ENCODE measurements at places on chromosomes 6 and 20. TPM values are rescaled to one million over a fixed set of nuclear protein-coding genes. Genes with fewer than 3 reads are reported as not detected.

DNA sequence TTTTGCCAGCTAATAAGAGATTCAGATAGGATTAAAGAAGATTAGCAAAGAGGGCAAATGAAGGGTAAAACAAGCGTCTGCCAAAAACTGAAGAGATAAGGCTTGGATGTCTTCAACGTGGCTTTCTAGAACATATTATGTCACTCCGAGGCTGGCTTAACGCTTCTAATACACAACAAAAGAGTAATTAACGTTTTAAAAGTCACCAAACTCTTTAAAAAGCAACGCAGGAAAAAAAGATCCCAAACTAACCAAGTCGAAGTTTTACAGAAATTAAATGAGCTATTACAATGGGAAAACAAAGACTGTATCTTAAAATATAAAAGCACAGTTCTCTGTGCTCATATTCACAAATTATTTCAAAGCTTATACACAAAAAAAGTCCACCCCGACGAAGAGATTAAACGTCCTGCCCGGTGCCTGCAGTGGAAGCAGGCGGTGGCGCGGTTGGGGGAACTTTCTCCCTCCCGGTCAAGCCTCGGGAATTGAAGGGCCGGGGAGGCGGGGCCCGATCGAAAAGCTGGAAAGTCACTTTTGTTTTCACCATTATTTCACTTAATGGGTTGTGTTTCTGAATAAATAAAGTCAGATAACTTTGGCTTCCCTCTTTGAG, 1.2 kb downstream of the MAK start:
- peak; percentile 36 for DNase-seq
- peaks cover 24% of the 10 kb centered on the region for H3K4me1 ChIP-seq
- no peaks in the 10 kb centered on the region for H3K36me3 ChIP-seq
- H3K27ac ChIP-seq: no peak overlapping the region
- peaks cover 39% of the 10 kb centered on the region for H3K27me3 ChIP-seq

Gene ARMH2
- total RNA-seq: not detected

GRCh38 chr20:44843876-44844275, 33.5 kb upstream of the RIMS4 start:
- H3K4me3 ChIP-seq: no peak overlapping the region
- no peak overlapping the region for H3K27ac ChIP-seq
- H3K4me1 ChIP-seq: no peaks in the 10 kb centered on the region
- DNase-seq: no peak

Gene HDGFL1
- total RNA-seq: not detected

- H3K4me3 ChIP-seq: no peak overlapping the region
- DNase-seq: no peak
- no peaks in the 10 kb centered on the region for H3K4me1 ChIP-seq
- H3K36me3 ChIP-seq: no peaks in the 10 kb centered on the region
These were observed 207.5 kb downstream of the TINAG start for GRCh38 chr6:54515713-54516112.

GRCh38 chr6:163263998-163264661, 150.4 kb upstream of the QKI start:
- DNase-seq: peak; percentile 36
- no peaks in the 10 kb centered on the region for H3K27me3 ChIP-seq
- no peak overlapping the region for H3K4me3 ChIP-seq
- no peaks in the 10 kb centered on the region for H3K36me3 ChIP-seq
- H3K27ac ChIP-seq: peak overlapping the region; percentile 26

Gene DTNBP1
- total RNA-seq: 27.5 TPM

DNA sequence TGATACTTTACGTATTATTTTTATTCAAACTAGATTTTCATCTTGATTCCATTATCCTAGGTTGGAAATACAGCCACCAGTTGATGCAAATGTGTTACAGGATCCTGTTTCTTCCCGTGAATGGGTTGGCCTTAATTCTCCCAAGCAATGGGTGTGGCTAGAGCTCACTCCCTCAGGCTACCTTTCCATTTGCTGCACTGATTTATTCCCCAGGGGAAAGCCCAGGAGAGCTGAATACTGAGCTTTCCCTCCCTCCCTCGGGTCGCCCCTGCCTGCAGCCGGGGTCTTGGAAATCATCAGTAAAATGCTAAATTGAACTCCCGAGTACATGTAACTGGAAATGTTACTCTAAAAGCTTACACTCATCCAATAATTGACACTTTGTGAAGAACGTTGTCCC, 9.9 kb downstream of the SMOC2 start:
- DNase-seq: no peak
- no peak overlapping the region for H3K27ac ChIP-seq
- H3K36me3 ChIP-seq: no peaks in the 10 kb centered on the region

GRCh38 chr6:130933712-130934200, 106.5 kb downstream of the SMLR1 start:
- no peak for DNase-seq
- peaks cover 5% of the 10 kb centered on the region for H3K4me1 ChIP-seq
- no peaks in the 10 kb centered on the region for H3K27me3 ChIP-seq
- H3K4me3 ChIP-seq: no peak overlapping the region
- H3K36me3 ChIP-seq: no peaks in the 10 kb centered on the region

GRCh38 chr20:6575912-6576401, 191.5 kb upstream of the BMP2 start:
- H3K36me3 ChIP-seq: no peaks in the 10 kb centered on the region
- no peaks in the 10 kb centered on the region for H3K4me1 ChIP-seq
- H3K4me3 ChIP-seq: no peak overlapping the region
- H3K27me3 ChIP-seq: no peaks in the 10 kb centered on the region
- DNase-seq: no peak
- no peak overlapping the region for H3K27ac ChIP-seq

Gene NOX3
- not detected for total RNA-seq

Gene DLK2
- 3.7 TPM for total RNA-seq

Data from heart right ventricle (tissue), 16 donors.